ENCODE measurements at places on chromosomes 7 and 10.

GRCh38 chr10:70742537-70743429 is 42.4 kb downstream of the TBATA start:
- DNase-seq: no peak

GRCh38 chr10:102527546-102527945 is 23.8 kb downstream of the SUFU start:
- DNase-seq: no peak

DNA sequence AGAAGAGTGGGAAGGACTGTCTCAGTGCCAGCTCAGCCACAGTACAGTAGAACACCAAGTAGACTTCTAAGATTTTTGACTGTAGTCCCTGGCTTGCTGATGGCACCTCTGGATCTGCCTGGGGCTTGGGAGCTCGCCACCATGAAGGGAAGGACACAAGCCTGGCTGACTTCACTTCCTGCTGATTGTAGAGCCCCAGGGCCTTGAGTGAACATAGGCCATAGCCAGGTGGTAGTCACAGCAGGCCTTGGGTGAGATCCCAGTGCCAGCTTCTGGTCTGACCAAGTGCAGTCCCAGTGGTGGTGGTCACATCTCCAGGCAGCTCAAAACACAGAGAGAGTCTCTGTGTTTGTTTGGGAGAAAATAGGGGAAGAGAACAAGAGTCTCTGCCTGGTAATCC is 57.6 kb upstream of the HBP1 start:
- no peak for DNase-seq

DNA sequence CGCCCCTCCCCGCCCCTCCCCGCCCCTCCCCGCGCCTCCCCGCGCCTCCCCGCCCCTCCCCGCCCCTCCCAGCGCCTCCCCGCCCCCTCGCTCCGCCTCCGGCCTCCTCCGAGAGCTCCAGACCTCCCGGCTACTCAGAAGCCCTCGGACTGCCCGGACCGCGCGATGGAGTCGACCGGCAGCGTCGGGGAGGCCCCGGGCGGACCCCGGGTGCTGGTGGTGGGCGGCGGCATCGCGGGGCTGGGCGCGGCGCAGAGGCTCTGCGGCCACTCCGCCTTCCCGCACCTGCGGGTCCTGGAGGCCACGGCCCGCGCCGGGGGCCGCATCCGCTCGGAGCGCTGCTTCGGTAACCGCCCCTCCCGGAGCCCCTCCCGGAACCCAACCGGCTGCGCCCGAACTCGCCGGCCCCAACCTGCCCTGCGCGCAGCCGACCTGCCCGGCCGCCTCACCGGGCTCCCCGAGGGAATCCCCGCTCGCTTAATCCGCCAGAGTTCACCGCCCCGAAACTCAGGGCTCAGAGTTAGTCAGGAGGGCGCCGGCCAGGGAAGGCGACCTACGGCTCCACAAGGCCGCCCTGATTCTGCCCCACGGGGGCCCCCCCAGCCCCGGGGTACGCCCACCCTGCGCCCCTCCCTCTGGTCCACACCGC is at the start of gene PAOX:
Gene PAOX (plus strand): TSS at position 111 of the 649 bp plus-strand sequence. CDS start 55 bp downstream, at position 166.
- no peak for DNase-seq

DNA sequence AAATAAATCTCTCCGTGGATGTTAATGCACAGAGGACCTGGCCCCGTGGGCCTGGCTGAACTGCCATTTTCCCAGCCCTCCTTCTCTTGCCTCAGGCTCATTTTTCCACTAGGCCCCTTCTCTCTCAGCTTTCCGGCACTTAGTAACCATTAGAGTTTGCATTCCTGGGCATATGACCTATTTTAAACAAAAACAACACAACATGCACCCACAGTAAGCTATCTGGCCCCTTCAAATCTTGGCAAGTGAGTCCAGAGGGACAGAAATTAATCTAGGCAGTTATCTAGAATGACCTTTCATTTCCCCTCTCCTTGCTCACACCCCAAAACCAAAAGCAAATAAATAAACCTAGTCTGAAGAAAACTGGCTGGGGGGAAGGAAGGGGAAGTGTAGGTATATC is 11.7 kb downstream of the FBXW4 start:
- no peak for DNase-seq

GRCh38 chr7:159201722-159202330 is 57.2 kb upstream of the VIPR2 start:
- no peak for DNase-seq

GRCh38 chr10:122374859-122375678 is 561 bp downstream of the PLEKHA1 start:
- DNase-seq: peak; percentile 59

DNA sequence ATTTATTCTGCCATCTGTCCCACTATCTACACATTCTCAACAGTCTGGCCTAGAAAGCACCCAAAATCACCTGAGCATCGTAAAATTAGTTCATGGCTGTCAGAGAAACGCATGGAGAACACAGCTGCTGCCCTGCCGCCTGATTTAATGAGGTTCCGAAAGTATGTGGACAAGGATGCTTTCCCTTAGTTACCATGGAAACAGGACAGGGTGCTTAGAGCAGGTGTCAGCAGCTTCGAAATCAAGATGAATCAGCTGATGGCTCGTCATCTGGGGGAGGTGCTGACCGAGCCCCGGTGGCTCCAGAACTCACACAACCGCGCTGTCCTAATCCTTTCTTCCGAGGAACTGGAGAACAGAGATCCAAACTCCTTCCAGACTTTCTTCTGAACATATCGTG is 151.5 kb downstream of the TEX36 start:
- no peak for DNase-seq

DNA sequence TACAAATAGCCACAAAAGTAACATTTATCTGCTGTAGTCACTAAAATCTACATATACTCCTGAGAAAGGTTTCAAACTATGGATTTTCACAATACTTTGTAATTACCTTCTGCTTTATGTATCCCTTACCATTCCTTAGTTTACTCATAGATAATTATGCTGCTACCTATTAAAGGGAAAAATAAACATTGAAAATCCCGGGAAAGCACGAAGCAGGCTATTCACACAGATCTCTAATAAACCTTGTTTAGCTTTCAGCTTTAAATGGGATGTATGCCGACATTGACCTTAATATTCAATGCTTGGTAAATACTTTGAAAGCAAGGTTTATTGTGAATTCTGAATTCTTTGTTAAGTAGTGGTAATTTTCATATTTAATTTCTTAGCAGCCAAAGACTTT is 58.5 kb upstream of the SMIM30 start:
- DNase-seq: no peak

DNA sequence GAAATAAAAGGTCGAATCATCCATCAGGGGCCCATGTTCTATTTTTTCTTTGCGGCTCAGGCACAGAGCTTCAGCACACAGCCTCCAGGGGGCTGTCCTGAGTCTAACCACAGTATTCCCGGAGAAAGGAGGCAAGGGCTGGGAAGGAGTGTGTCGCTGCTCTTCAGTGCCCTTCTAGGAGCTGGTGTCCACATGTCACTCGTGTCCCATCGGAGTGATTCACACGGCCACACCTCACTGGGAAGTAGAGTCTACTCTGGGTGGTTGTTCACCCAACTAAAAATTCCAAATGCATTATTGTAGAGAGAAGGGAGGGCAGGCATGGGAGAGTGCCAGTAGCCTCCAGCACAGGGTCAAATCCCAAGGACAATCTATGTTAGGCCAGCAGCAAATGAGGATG is 114.8 kb upstream of the LANCL2 start:
- DNase-seq: no peak

GRCh38 chr7:150323682-150324372 is 482 bp upstream of the ACTR3C start:
- DNase-seq: no peak

- no peak for DNase-seq
These were observed 85.7 kb upstream of the INHBA start for GRCh38 chr7:41788556-41788955.

Measured in activated CD8-positive, alpha-beta memory T cell treated with anti-CD3 and anti-CD28 coated beads for 1 hour (primary cell).